ENCODE measurements at places on chromosomes 6 and 20.

- no peak for DNase-seq
These were observed 206.7 kb upstream of the JARID2 start for GRCh38 chr6:15039136-15039535.

DNA sequence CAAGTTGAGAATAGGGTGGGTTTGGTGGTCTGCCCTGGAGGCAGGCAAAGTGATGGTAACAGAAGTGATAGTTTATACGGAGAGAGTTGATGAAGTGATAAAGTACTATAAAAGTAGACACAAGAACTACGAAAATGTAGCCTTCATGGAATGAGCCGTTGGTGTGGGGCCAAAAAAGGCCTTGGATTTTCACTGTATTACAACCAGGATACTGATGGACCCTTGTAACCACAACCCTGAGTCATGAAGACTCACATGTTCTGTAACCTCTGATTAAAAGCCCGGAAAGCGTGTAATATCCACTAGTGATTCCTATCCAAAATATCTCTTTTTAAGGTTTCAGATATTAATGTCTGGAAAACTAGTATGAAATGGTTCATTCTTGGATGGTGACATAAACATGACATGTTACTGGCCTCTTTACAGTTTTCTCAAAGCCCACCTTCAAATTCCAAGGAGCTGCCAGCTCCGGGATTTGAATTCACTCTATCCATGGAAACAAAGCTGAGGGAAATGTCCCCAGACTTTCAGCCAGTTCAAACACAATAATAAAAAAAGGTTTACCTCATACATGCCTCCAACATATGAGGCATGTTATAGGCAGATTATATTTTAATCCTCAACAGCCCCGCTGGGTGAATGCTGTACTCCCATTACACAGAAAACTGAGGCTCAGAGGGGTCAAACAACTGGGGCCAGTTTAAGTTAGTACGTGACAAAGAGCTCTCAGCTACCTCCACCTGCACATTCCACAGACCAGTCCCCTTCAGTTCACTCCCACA, 55.4 kb downstream of the MRPL14 start:
- DNase-seq = peak; percentile 95

GRCh38 chr6:125370343-125370742, 68.6 kb upstream of the HDDC2 start:
- DNase-seq = no peak

- no peak for DNase-seq
These were observed 7.8 kb upstream of the NEU1 start for GRCh38 chr6:31870385-31870921.

GRCh38 chr20:32749914-32750637, 6.8 kb upstream of the COMMD7 start:
- DNase-seq = no peak

DNA sequence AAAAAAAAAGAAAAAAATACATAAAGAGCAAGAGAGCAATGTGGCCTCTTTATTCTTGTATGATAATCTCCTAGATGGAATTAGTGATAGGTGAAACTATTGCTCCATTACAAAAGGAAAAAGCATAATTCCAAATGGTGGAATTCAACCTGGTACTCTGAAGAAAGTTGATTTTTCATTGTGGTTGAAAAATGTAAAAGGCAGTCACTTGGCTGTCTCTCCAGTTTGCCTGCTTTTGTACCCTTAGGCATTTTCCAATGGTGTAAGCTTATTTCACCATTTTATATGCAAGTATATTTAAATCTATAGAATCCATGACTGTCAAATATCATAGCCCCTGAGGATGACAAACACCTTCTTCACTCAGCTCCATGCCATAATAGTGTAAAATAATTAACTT, 38.8 kb upstream of the PKHD1 start:
- DNase-seq = no peak

DNA sequence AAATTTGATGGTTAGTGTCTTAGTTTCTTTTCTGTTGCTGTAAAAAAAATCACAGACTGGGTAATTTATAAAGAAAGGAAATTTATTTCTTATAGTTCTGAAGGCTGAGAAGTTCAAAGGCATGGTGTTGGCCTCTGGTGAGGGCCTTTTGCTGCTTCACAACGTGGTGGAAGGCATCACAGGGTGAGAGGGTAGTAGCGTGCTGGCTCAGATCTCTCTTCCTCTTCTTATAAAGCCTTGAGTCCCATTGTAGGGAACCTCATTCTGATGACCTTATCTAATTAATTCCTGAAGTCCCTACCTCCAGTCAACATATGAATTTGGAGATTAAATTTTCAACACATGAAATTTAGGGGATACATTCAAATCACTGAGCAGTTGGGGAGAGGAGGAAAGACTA, 62.0 kb downstream of the ARID1B start:
- DNase-seq = no peak

- no peak for DNase-seq
These were observed 375.7 kb upstream of the MARCKS start for GRCh38 chr6:113481458-113481857.

- no peak for DNase-seq
These were observed 65.4 kb upstream of the HDDC2 start for GRCh38 chr6:125367036-125367782.

DNA sequence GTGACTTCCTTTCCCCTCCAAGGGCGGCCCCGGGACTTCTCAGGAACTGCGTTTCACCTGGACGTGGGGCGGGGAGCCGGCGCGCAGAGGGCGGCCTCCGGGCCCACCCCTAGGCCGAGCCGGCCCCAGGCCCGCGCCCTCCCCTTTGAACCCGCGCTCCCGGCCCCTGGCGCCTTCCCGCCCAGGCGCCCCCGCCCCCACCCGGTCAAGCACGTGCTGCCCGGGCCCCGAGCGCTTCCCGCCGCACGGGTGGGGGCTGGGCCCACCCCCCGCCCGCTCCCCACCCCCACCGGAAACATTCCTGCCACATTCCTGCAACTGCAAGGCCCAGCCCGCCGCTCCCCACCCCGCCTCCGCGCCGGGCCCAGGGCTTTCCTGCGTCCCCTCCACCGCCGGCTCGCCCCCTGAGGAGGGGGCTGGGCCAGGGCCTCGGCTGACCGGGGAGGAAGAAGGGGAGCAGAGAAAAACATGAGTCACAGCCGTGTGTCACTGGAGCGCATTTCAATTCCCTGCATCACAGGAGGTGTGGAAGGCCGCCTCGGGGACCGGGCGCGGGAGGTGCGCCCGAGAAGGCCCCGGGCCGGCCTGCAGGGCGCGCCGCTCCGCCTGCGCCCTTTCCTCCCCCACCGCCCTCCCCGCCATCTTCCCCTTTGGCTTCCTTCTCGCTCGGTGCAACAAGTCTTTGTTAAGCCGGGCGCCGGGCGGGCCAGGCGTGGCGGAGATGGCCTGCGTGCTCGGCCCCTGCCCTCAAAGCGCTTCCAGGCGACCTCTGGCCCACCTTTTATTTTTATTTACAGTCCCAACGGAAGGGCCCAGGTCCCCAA, 1.2 kb upstream of the HMGA1 start:
- DNase-seq = peak; percentile 77

- DNase-seq = no peak
These were observed 304.2 kb downstream of the LRFN2 start for GRCh38 chr6:40282986-40283385.

GRCh38 chr20:8646716-8647115, 422.2 kb upstream of the PLCB4 start:
- DNase-seq = peak; percentile 83

DNA sequence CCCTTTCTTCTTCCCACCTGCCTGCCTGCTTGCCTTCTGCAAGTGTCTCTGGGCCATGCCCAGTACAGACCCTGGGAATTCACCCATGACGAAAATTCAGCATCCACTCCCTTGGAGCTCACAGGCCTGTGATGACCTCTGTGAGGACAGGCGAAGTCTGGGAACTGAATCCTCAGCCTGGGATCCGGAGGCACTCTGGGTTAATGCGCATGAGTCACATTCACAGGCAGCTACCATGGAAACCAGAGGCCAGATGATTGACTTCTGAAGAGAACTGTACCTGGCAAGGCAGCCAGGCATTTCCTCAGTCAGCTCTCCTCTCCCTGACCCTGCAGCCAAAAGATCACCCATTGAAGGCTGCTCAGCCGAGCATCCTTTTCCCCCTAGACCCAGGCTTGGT, 41.0 kb downstream of the SLC9A8 start:
- peak; percentile 16 for DNase-seq

DNA sequence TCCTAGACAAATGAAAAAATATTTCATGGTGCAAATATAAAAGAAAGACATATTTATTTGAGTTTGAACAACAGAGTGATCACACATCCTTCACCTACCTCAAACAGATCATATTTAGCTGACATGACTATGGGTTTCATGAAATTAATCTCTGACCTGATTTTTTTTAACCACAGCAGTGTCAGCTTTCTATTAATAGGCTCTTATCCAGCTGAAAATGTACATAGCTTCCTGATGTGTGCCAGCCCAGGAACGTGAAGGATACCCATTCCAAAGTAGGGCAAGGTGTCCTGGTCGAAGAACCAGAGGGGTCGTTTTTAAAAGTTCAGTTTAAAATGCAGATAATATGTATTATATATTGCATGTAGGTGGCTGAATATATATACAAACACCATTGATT, 19.8 kb downstream of the TRDN start:
- DNase-seq = no peak

- DNase-seq = peak; percentile 34
These were observed 3.1 kb downstream of the MTCL3 start for GRCh38 chr6:127515794-127516661.

- DNase-seq = no peak
These were observed 186.9 kb downstream of the HIVEP2 start for GRCh38 chr6:142757852-142758628.

DNA sequence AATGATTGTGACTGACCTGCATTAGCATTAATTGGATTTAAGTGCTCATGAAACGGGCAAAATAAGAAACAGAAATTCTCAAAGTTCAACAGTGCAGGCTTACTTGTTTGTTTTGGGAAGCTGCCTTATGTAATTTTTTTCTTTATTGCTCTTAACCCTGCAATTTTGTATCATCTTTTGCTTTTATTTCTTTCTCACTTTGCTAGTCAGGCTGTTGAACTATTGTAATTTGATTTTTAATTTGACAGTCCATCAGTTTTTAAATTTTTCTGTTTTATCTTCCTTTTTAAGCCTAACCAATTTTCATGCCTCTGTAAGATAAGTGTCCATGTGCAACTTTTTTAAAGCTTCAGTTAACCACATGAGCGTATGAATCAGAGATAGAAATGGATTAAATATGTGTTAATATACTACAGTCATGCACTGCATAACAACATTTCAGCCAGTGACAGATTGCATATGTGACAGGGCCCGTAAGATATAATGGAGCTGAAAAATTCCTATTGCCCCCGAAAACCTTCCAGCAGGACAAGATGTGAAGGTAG, 44.6 kb downstream of the PEX7 start:
- DNase-seq = no peak

GRCh38 chr6:80519811-80520594, 413.5 kb downstream of the BCKDHB start:
- peak; percentile 87 for DNase-seq

- DNase-seq = no peak
These were observed 15.6 kb upstream of the MAS1 start for GRCh38 chr6:159875194-159875593.

GRCh38 chr6:152316024-152316423, 321.1 kb downstream of the SYNE1 start:
- DNase-seq = peak; percentile 39

DNA sequence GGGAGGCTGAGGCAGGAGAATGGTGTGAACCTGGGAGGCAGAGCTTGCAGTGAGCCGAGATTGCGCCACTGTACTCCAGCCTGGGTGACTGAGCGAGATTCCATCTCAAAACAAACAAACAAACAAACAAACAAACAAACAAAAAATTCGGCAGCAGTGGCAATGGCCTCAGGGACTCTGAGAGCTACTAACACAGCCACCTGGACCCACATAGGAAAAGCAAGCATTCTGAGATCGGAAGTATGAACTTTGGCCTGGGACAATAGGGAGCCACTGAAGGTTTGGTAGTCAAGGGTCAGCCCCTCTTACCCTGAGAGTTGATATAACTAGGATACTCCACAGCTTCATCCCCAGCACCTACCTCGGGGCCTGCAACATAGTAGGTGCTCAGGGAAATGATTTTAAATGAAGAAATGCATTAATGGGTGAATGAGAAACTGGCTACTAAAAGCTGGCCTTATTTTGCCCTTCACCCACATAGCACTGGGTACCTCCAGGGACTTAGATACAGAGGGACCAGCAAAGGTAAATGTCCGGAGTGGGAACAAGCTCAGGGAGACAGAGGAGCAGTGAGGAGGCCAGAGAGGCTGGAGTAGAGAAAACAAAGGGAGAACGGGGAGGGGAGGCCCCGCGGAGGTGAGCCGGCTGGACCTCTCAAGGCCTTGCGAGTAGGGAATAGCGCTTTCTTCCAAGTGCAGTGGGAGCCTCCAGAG, 46.6 kb upstream of the PTGIS start:
- no peak for DNase-seq

GRCh38 chr6:28282926-28283325, 1.6 kb downstream of the PGBD1 start:
- no peak for DNase-seq

DNA sequence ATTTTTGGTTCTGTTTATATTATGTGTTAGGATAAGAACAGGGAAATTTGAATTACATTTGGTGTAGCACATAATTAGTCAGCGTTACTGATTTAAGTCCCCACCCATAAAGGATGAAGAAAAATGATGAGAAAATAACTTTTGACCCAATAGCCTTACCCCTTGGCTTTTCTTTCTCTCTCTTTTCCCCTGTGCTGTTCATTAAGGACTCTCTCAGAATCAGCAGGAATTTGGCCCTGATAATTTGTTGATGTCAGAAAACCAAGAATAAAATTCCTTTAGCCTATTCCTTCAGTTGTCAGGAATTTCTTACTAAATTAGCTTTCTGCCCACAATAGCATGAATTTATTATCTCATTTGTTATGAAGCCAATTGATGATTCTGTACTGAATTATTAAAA, 18.5 kb downstream of the PLCB1 start:
- no peak for DNase-seq

DNA sequence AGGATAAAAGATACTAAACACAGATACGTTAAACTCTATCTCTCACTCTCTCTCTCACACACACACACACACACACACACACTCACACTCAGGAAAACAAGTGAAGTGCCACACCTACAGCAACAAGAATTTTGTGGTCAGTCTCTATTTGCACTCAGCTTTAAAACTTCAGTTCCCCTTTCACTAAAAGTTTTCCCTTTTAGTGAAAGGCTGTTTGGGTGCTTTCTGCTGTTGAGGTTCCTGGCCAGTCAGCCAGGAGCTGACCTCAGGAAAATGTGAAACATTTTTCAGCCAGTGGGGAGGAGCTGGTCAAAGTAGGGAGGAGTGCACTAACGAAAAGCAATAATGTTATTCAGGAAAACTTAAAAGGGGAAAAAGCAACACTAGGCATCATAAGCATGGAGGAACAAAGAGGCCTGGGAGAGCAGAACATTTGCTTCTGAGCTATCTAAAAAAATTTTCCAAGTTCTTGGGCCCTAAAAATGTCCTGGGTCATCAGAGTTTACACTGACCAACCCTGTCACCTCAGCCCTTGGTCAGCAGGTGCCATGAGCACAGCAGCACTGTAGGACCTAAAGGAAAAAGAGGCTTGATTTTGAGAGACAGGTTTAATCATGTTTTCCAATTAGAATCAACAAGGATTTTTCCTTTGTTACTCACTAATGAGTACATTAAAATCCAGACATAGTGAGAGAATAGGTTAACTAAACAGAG, 30.7 kb upstream of the NT5E start:
- DNase-seq = no peak

Measured in fibroblast of skin of left quadriceps (primary cell).